C1 segment of cervical spinal cord (tissue), 14 donors: ENCODE measurements at places on chromosomes 1 and 21.

GRCh38 chr1:80427881-80428280, 1372.9 kb upstream of the ADGRL2 start:
- no peak for DNase-seq

GRCh38 chr1:157133426-157133825, 4.8 kb downstream of the ETV3 start:
- no peak for DNase-seq

- no peak for DNase-seq
Observed at GRCh38 chr1:14876747-14877146, 276.8 kb upstream of the TMEM51 start.

DNA sequence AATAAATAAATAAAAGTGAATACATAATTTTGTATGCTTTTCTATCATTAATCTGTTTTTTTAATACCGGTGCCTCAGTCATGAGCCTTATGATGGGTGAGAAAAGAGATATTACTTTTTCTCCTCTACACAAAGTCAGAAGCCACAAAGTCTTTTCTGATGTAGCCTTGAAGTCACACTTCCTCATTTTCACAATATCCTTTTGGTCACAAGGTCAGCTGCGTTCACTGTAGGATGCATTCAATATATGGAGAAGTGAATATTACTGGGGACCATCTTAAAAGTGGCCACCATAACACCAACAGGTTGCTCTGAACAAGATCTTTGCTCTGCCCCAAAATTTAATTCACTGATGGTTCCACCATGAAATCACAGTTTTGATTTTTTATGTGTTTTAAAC, 83.3 kb upstream of the TNR start:
- DNase-seq, result no peak

GRCh38 chr1:200488375-200489165, 78.7 kb upstream of the ZNF281 start:
- DNase-seq, result peak; percentile 55

DNA sequence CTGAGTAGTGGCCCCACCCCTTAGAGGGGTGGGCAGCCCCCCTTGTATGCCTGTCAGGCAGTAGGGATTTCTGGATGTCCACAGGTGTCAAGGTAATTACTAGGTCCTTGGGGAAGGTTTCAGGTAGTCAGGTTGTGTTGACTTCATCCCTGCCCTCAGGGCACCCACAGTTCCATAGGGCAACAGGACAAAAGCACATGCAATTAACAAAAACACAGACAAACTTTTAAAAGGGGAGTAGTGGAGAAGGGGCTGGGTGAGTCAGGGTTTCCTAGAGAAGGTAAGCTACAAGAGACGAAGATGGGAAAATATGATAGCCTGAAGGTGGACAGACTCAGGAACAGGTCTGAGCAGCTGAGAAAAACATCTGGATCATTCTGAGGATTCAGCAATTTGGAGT, 14.1 kb downstream of the KRTCAP2 start:
- DNase-seq, result no peak

DNA sequence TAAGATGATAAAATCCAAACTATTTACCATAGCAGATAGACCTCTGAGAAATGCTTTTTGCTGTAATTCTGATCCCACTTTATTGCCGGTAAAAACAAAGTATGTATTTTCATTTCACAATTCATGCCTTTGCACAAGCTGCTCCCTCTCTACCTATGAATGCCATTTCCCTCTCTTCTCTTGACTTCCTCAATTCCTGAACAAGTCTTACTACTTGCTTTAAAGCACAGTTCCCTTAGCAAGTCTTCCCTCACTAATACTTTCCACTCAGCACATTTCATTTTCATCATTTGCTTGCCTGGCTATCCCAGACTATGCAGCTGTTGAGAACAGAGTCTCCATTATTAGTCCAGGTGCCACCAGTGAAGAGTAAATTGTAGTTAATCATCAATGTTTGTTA, 13.8 kb downstream of the GPATCH2 start:
- DNase-seq, result no peak

DNA sequence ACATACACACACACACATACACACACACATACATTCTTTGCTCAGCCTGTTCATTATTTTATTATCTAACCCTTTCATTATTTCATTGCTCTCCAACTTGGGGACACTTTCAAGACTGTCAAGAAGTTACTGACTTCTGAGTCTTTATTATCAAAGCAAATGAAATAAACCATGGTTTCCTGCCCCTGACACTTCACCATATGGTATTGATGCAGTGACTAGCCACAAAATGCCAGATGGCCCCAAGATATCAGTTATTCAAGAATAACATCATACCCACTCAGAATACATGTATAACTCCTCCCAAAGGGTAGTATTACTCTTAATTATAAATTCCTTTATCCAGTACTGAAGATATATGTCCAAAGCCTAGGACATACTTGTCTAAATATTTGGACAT, 197.3 kb downstream of the MRPL39 start:
- no peak for DNase-seq

- DNase-seq, result no peak
Observed at GRCh38 chr1:113943028-113943811, 14.1 kb downstream of the HIPK1 start.

DNA sequence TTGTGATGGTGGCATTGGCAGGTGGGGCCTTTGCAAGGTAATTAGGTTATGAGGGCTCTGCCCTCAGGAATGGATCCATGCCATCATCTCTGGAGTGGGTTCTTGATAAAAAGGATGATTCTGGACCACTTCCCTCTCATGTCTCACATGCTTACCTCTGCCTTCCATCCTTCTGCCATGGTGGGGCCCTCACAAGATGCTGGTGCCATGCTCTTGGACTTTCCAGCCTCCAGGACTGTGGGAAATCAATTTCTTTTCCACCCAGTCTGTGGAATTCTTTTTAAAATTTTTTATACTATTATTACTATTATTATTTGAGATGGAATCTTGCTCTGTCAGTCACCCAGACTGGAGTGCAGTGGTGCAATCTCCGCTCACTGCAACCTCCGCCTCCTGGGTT, 57.3 kb downstream of the ACBD3 start:
- no peak for DNase-seq

- no peak for DNase-seq
Observed at GRCh38 chr1:67687198-67687545, 2.2 kb downstream of the GADD45A start.

DNA sequence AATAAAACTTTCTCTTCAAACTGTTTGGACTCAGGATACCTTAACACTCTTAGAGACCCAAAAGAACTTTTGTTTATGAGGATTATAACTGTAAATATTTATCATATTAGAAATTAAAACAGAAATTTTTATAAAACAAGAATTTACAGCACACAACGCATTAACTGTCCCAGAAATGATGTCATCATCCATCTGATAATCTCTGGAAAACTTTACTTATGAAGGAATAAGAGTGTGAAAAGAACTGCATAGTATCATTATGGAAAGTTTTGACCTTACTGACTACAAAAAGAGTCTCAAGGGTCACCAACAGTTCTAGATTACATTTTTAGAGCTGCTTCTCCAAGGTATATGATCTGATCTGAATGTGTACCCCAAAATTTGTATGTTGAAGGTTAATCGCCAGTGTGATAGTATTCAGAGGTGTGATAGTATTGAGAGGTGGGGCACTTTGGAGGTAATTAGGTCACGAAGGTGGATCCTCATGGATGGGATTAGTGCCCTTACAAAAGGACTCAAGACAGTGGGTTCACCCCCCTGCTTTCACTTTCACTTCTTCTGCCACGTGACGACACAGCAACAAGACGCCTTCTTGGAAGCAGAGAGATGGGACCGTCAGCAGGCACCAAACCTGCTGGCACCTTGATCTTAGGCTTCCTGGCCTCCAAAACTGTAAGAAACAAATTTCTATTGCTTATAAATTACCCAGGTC, 95.7 kb upstream of the NR5A2 start:
- DNase-seq, result no peak

- no peak for DNase-seq
Observed at GRCh38 chr1:192553741-192554140, 21.8 kb upstream of the RGS1 start.

DNA sequence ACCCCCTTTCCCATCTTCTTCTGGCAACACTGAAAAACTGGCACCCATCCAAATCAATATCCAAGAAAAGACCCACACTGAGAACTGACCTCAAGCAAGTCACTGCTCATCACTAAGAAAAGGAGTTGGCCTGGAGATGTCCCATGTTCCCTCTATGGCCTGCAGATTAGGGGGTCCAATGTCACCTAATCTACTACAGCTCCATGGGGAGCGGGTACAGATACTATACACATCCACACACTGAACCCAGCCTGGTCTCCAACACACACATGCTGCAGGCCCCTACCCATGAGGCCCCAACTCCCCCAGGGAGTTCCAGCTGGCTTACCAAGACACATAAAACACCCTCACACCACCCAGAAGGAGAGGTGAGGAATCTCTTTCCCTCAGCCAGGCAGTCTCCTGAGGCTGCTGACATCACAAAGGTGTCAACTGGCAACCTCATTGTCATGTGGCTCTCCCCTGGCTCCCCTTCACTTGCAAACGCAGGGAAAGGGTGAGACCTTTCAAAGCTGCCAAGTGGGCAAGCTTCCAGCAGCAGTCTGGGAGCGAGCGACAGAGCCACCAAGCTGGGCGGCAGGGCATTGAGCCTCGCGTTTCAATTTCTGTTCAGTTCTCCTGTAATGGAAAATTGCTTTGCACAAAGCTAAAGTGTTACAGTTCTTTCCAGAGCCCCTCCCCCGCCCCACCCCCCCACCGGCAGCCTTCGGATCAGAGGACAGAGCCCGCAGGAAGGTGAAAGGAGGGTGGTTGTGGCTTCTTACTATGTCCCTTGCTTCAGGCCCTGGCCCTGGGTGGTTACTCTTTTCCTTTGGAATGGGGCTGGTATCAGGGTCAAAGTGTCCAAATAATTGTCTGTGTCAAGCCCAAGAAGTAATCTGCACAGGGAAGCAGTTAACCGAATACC, at the start of gene LRRC52:
LRRC52 (plus strand) TSS at position 469 of the 907 bp plus-strand sequence; CDS start at position 766, 297 bp downstream.
- peak; percentile 11 for DNase-seq

- DNase-seq, result no peak
Observed at GRCh38 chr1:1941868-1942752, 23.0 kb upstream of the TMEM52 start.

DNA sequence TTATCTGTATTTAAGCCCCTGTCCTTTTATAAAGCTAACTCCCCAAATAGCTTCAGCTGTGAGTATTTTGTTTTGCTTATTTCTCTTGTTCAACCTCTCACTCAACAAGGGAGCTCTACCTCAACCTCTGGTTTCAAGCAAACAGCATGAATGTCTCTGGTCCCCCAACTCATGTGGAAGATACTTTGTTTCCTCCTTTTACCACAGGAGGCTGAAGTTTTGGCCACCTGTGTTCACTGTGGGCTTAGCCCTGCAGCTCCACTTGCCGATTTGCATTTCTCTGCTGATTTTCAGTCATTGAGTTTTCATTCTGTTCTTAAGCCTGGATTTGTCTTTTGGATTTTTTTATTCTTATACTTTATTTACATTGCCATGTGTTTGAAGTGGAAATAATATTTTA, 613.1 kb downstream of the USP25 start:
- DNase-seq, result no peak

GRCh38 chr1:1407636-1408318, 684 bp upstream of the MRPL20 start:
- no peak for DNase-seq

- no peak for DNase-seq
Observed at GRCh38 chr21:26093122-26093521, 77.4 kb downstream of the APP start.

GRCh38 chr1:17999884-18000283, 107.7 kb upstream of the IGSF21 start:
- DNase-seq, result no peak
